Anterior cingulate cortex (tissue), 58 donors: ENCODE measurements at places on chromosomes 12 and 14.

GRCh38 chr12:116515684-116516083, 43.5 kb upstream of the MAP1LC3B2 start:
- DNase-seq: no peak

GRCh38 chr12:47789141-47789540, 16.1 kb downstream of the SLC48A1 start:
- DNase-seq: no peak

DNA sequence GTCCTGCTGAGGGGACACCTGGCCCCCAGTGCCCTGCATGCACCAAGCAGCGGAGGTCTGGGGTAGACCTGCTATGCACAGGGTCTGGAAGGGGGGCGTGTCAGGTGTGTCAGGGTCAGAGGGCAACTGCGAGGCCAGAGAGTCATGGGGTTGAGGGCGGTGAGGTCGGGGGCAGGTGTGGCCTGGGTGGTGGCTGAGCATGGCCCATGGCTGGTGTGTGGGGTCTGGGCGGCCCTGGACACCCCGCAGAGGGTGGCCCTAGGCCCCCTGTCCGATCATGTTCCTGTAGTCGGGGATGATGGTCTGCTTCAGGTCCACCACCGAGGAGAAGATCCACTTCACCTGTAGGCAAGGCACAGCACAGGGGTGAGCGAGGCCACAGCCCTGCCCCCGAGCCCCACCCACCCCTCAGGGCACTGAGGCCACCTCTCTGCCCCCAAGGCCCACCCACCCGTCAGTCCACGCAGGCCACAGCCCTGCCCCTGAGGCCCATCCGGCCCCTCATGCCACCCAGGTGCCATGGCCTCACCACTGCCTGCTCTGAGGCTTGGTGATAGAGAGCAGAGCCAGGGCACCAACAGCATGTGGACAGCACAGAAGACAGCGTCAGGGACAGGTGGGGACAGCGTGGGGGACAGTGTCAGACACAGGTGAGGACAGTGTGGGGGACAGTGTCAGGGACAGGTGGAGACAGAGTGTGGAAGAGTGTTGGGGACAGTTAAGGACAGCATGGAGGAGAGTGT, 211.3 kb downstream of the TMEM121 start:
- DNase-seq: no peak

DNA sequence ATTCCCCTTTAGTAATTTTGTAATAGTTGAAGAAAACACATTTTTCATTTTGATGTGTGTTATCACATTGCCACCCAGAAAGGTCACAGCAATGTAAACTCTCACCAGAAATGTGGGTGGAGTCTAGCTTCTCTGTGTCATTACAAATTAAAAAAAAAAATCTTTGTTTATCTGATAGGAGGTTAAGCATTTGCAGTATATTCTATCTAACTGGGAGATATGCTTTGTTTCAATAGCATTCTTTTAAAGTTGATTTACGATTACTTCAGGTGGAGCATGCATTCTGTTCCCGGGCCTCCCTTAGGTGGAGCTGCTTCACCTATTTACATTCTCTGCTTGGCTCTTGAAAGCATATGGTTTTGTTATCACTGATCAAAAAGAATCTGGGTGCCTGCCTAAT, 7.8 kb downstream of the ADIPOR2 start:
- DNase-seq: no peak
